NCI-H460 (cell line): ENCODE measurements at places on chromosomes 1 and 21. TPM values are rescaled to one million over a fixed set of nuclear protein-coding genes. Genes with fewer than 3 reads are reported as not detected.

The CFHR2 gene
- total RNA-seq = not detected in 2 replicates

DNA sequence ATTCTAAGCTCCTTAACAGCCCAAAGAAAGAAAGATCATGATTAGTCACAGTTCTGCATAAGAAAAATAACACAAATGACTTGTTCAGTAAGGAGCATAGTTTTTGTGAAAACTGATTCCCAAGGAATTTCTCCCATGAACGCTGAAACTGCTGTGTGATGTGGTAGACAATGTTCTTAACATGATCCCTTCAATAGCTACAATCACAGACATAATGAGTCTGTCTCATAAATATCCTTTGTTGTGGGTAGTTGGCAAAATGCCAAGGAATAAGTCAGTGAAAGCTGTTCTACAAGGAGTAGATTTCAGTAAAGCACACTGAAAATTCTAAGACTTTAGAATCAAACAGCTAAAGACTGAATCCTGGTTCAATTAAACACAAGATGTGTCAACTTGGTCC, 404.8 kb downstream of the HLX start:
- DNase-seq = no peak

GRCh38 chr1:220876511-220877376, 2.5 kb upstream of the HLX start:
- DNase-seq = no peak

DNA sequence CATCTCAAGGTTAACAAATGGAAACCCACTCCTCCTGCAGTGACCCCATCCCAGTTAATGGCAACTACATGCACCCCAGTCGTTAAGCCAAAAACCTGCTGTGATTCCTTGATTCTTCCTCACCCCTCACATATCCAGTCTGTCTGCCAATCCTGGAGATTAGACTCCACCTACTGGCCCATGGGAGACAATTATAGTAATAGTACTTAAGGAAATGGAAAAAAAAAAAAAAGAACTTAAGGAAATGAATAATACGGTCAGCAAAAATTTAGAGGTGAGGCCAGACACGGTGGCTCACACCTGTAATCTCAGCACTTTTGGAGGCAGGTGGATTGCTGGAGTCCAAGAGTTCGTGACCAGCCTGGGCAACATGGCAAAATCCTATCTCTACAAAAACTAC, 7.0 kb downstream of the NOL9 start:
- no peak for DNase-seq

The LIPI gene
- total RNA-seq = not detected in 2 replicates
